ENCODE measurements at places on chromosomes 2 and 18. TPM values are rescaled to one million over a fixed set of nuclear protein-coding genes. Genes with fewer than 3 reads are reported as not detected.

- H3K4me3 ChIP-seq, result no peak overlapping the region
- no peak for DNase-seq
- peaks cover 34% of the 10 kb centered on the region for H3K36me3 ChIP-seq
These were observed 13.8 kb downstream of the FOSL2 start for GRCh38 chr2:28406276-28407096.

GRCh38 chr2:181461056-181461997, 4.1 kb downstream of the ITGA4 start:
- no peaks in the 10 kb centered on the region for H3K27me3 ChIP-seq
- DNase-seq, result no peak
- H3K4me3 ChIP-seq, result no peak overlapping the region
- H3K27ac ChIP-seq, result no peak overlapping the region
- H3K4me1 ChIP-seq, result no peaks in the 10 kb centered on the region
- no peaks in the 10 kb centered on the region for H3K36me3 ChIP-seq

DNA sequence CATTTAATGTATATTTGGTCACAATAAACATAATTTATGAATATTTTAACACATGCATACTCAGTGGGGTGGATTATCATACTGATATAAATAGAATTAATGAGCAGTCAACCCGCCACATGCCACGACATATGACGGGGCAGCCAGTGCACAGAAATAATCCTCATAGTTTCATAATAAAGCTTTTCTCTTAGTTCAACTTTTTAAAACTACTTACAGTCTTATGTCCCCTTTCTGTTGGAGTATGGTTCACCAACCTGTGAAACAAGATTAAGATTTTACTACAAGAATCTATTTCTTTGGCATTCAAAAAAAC, 75.6 kb upstream of the ETAA1 start:
- H3K36me3 ChIP-seq, result no peaks in the 10 kb centered on the region
- no peak for DNase-seq
- no peak overlapping the region for H3K27ac ChIP-seq
- no peak overlapping the region for H3K4me3 ChIP-seq

DNA sequence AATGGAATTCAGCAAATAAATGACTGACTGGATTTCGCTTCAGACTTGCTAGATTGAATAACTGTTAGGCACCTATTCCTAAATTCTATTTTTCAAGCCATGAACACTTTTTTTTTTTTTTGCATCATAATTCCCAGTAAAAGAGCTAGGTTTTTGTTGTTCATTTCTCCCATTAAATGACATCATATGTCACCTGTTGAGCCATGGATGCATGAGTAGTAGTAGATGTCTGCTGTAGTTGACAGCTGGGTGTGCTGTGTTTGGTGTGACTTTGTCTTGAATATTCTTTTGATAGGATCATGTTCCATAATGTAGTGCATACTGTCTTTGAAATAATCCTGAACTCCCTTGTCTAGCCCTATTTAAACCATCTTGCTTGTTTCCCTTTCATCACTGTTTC, 115.2 kb downstream of the RAB3GAP1 start:
- no peak for DNase-seq
- no peak overlapping the region for H3K27ac ChIP-seq
- H3K27me3 ChIP-seq, result no peaks in the 10 kb centered on the region
- H3K4me3 ChIP-seq, result no peak overlapping the region

DNA sequence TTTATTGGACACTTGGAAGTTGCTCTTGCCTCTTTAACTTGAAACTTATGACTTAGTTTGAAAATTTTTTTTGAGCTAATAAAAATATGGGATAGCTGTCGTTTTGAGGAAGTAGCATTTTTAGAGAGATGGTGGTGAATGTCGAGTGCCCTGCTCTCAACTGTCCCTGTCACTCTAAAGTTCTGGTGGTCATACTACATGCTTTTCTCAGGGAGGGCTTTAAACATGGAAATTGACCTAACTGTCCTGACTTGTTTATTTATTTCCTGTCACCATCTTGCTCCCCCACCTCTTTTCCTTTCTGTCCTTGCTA, 16.0 kb downstream of the CEP192 start:
- DNase-seq, result no peak
- no peaks in the 10 kb centered on the region for H3K36me3 ChIP-seq
- no peak overlapping the region for H3K27ac ChIP-seq
- H3K4me3 ChIP-seq, result no peak overlapping the region

DNA sequence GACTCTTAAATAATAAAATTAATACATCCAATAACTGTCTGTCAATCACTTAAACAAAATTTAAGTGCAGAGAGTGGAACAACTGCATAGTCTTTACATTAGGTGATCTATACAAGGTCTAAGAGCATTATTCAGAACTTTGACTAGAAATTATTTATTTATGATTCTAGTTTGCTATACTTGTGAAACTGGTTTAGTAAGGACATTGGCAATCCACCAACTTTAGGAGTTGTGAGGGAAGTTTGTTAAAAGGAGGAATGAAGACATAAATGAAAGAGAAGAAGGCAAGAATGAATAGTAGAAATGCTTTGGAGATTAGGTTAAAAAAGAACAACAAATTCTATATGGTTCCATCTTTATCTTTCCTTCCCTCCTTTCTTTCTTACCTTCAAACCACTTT, 217.5 kb downstream of the GPD2 start:
- H3K36me3 ChIP-seq, result no peaks in the 10 kb centered on the region
- DNase-seq, result no peak
- H3K27ac ChIP-seq, result no peak overlapping the region
- H3K4me1 ChIP-seq, result no peaks in the 10 kb centered on the region
- no peak overlapping the region for H3K4me3 ChIP-seq
- no peaks in the 10 kb centered on the region for H3K27me3 ChIP-seq

GRCh38 chr18:63511285-63511684, 30.9 kb upstream of the SERPINB12 start:
- DNase-seq, result no peak
- no peak overlapping the region for H3K4me3 ChIP-seq
- H3K27ac ChIP-seq, result no peak overlapping the region
- H3K4me1 ChIP-seq, result no peaks in the 10 kb centered on the region

GRCh38 chr2:234635284-234635683, 138.4 kb upstream of the ARL4C start:
- H3K27me3 ChIP-seq, result no peaks in the 10 kb centered on the region
- DNase-seq, result no peak
- H3K27ac ChIP-seq, result no peak overlapping the region
- H3K4me3 ChIP-seq, result no peak overlapping the region
- no peaks in the 10 kb centered on the region for H3K36me3 ChIP-seq
- H3K4me1 ChIP-seq, result no peaks in the 10 kb centered on the region

DNA sequence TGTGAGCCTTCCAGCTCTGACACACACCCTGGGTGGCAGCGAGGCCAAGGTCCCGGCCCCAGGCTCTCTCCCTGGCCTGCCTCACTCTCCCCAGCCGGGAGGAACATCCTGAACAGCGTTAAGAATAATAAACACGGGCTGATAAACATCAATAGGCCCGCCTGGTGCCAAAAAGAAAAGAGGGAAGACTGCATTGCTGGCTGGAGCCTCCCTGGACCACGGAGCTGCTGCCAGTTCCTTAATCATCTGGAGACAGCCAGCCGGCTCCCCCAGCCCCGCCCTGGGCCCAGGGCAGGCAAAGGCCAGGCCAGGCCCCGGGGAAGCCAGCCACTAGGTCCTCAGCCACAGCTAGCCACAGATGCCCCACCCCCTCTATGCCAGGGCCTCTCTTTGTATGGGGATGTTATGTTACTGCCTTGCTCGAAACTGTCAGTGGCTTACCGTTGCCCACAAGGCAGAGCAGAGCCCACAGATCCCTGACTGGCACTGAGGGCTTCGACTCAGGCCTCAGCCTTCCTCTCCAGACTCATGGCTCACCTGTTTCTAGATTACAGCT, 293.7 kb downstream of the DYSF start:
- no peaks in the 10 kb centered on the region for H3K36me3 ChIP-seq
- H3K27me3 ChIP-seq, result no peaks in the 10 kb centered on the region
- no peaks in the 10 kb centered on the region for H3K4me1 ChIP-seq
- H3K27ac ChIP-seq, result peak overlapping the region; percentile 83
- no peak overlapping the region for H3K4me3 ChIP-seq

DNA sequence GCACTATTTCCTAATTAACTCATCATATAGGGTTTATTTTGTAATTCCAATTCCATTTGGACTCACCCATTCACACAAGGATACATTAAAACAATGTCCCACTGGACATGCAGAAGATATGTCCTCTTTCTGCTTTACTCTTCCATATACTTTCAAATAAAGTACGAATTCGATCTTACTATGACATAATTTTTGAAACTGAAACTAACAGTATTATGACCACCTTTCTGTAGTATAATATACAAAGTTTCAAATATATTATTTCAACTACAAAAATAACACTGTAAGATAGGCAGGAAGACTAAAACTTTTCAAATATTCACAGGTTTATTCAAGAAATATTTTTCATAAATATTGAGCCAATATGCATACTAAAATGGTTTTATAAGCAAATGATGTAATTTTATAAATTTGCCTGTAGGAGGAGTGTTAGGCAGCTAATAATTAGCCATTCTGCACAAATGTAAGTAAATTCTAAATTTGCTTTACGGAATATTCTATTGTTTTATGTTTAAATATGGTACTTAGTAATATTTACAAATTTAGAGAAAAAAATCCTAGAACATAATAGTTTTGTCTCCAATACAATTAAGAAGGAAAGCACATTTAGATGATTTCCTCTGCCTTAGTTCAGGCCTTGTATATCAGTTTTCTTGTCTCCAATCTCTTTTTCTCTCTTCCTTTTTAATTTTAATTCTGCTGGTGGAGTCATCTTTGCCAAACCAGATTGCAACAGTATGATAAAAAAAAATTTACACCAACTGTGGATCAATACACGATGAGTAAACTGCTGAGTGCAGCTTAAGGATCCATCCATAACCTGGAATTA, 85.9 kb downstream of the CERKL start:
- no peaks in the 10 kb centered on the region for H3K4me1 ChIP-seq
- H3K27ac ChIP-seq, result no peak overlapping the region
- no peak for DNase-seq
- no peaks in the 10 kb centered on the region for H3K36me3 ChIP-seq

DNA sequence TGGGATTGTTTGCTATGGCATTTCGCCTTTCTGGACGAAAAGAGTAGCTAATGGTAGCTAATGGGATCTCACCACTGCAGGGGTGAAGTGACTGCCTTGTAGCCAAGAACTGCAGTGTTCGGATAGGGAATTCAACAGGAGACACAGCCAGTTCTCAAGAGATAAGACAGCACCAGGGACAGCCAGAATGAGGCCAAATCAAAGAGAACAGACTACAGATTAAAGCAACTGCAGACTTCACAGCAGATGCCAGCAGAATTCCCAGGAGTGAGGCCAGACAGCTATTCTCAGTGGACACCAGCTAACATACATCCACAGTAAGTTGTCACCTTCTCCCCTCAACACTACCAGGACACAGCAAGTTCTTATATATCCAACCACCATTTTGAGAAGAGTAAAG, 124.0 kb downstream of the PLA2R1 start:
- H3K27ac ChIP-seq, result peak overlapping the region; percentile 28
- H3K4me3 ChIP-seq, result no peak overlapping the region
- no peaks in the 10 kb centered on the region for H3K36me3 ChIP-seq
- H3K4me1 ChIP-seq, result no peaks in the 10 kb centered on the region
- H3K27me3 ChIP-seq, result no peaks in the 10 kb centered on the region
- no peak for DNase-seq

DNA sequence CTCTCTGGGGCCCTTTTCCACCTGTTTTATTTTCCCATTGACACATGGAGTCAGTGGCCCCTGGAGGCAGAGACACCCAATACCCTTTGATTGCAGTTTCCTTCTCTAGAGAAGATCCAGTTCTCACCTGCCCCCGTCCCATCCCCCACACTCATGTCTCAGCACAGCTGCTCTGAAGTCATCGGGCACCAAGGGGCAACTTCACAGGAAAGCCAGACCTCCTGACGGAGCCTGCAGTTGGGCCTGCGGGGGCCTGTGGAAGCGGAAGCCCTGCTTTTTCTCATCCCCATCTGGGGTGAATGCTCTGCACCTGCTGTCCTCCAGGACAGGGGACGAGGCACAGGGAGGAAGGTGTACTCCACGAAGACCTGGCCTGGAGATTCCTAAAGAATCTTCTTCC, 308.3 kb upstream of the EPAS1 start:
- DNase-seq, result no peak
- no peak overlapping the region for H3K4me3 ChIP-seq
- no peaks in the 10 kb centered on the region for H3K4me1 ChIP-seq
- no peaks in the 10 kb centered on the region for H3K27me3 ChIP-seq
- H3K27ac ChIP-seq, result no peak overlapping the region
- H3K36me3 ChIP-seq, result no peaks in the 10 kb centered on the region

The CCBE1 gene
- total RNA-seq, result not detected

The RSAD2 gene
- 4.9 TPM for total RNA-seq

The LYPD6 gene
- total RNA-seq, result 0.42 TPM

The SERPINB4 gene
- total RNA-seq, result not detected

The DNPEP gene
- total RNA-seq, result 60.2 TPM

The SLC9A4 gene
- not detected for total RNA-seq

Data from aorta (tissue), 5 donors.